T-helper 2 cell (primary cell): ENCODE measurements at places on chromosomes 3 and 15.

DNA sequence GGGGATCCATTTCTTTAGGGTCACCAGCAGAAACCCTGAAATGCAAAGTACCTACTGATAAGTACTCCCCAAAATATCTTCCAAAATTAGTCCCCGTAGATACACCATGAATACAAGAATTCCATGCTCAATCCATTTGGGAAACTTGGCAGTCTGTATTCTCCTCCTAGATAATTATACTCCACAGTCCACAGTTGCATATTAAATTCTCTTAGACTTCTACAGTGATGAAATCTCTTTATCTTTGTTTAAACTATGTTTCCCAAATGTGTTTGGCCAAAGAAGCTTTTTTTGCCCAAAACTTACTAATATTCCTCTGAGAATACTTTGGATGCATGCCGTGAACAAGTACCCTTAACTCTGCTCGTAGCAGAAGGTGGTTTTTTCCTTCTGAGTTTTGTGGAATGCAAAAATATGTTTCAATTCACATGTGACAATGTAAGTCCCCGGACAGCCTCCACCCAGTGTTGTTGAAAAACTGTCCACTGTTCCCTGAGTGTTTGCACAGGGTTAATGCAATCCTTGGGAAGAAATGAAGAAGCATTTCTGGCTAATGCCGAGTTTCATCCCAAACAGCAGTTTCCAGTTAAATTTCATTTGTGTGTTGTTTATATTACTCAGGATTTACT lies 126.7 kb downstream of the ARNT2 start:
- DNase-seq = no peak

- no peak for DNase-seq
Observed at GRCh38 chr3:152318512-152318911, 49.8 kb downstream of the MBNL1 start.

DNA sequence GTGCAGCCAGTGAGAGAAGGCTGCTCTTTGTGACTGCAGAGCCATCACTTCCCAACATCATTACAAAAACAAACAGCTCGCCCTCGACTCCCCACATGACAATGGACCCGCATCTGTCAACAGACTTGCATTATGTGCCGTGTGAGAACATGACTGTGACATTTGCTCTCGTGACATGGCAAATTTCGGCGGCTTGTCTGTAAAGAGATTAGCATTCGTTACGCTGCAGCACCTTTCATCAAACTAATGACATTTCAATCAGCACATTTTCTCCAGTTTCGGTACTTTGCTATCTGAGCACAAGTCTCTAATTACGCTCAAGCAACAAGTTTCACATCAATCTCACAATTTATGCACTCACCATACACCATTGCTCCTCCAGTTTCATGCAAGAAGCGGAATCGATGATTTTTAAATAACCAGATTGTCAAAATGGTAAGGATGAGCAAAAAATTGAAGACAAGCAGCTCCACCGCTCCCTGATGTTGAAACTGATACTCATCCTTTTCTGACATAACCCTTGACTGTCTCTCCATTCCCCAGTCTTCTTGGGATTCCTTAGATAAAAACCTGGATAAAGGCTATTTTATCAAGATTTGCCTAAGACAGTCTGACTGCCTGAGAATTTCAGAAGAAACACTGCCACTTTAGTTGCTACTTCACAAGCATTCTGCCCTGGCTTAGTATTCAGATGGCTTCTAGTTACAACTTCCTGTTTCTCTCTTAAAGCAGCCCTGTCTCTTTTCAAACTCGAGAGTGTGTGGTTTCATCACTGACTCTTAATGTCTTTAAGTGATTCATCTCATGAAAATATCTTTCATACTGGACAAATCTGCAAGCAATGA lies at the start of gene SLC9A9:
Gene SLC9A9 (minus strand): TSS at position 682 of the 845 bp plus-strand sequence. CDS start 146 bp downstream, at position 536.
- DNase-seq = no peak

GRCh38 chr3:50184242-50184978 lies 7.0 kb upstream of the GNAT1 start:
- DNase-seq = no peak

GRCh38 chr3:123343296-123344174 lies 105.4 kb downstream of the ADCY5 start:
- DNase-seq = no peak

DNA sequence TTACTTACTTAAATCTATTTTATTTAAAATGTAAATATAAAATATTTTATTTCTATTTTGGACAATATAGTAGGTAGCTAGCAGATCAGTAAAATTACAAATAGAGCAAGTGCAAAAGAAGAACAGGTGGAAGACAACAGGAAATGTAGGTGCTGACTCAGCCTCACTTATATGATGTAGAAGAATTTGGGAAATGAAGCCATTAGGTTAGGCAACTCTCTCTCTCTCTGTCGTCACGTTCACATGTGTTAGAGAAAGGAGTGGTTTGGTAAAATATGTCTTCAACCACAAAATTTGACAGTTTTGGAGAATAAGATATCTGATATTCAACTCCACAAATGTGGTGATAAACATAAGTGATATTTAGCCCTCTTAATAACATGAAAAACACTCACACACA lies 532.5 kb upstream of the KCNMB2 start:
- no peak for DNase-seq

DNA sequence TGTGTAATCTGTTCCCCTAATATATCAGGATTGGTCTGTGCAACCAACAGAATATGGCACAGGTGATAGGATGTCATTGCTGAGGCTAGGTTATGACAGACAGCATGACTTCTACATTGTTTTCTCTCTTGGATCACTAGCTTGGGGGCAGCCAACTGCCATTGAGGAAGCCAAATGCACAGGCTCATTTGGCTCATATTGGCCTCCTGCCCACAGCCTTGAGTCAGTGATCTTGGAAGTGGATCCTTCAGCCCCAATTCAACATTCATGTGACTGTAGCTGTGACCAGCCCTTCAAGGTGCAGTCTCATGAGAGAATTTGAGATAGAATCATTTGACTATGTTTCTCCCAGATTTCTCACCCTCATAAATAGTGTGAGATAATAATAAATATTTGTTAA lies 675.6 kb downstream of the GRM7 start:
- DNase-seq = no peak

DNA sequence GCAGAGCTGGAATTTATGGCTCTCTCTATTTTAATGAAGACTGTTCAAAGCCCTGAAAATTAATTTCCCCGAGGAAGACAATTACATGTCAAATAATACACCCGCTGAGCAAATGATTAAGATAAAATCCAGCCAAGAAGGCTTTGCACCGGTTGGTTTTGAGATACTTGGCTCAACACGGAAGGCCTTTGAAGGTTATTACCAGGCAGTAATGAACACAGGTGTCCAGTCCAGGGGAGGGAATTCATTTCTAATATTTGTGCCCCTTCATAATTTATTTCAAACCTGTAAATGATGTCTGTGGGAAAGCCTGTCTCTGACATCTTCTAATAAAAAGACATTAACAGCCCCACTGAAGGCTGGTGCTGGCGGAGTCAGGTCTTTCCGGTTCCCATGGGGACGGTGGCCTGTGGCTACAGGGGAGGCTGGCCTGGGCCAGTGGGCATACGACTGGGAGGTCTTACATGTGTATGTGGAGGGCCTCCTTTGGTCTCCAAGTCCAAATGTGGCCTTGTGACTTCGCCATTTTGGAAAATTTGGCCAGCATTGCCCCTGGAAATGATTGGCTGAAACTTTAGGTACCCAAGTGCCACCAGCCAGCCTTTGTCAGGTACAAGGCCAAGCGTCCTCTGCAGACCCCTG lies 49.9 kb upstream of the IQSEC1 start:
- no peak for DNase-seq

DNA sequence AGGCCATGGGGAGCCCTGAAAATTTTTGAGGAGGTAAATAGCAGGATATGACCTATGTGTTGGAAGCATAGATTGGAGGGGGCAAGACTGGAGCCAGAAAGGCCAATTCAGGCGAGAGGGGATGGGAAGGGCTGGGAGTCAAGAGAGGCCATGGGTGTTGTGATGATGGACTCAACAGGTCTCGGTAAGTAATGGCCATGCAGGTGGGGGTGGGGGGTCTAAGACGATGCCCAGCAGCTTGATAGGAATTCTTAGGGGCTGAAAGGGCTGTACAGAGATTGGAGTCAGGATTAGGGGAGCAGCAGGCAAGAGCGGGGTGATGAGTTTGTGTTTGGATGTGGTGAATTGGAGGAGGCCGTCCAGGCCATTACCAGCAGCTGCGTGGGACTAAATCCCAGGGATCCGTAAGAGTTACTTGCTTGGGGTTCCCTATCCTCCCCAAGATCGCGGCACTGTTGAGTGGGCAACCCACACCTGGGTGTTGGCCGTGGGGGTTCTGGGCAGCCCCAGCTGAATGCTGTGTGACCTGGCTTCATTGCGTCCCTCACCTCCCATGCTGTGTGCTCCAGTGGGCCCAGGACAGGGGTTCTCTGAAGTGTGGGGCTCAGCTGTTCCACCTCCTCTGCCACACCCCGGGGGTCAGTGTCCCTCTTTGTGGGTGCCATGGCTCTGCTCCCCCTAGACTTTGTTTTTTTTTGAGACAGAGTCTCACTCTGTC lies 41.8 kb upstream of the CHRNB4 start:
- DNase-seq = no peak

DNA sequence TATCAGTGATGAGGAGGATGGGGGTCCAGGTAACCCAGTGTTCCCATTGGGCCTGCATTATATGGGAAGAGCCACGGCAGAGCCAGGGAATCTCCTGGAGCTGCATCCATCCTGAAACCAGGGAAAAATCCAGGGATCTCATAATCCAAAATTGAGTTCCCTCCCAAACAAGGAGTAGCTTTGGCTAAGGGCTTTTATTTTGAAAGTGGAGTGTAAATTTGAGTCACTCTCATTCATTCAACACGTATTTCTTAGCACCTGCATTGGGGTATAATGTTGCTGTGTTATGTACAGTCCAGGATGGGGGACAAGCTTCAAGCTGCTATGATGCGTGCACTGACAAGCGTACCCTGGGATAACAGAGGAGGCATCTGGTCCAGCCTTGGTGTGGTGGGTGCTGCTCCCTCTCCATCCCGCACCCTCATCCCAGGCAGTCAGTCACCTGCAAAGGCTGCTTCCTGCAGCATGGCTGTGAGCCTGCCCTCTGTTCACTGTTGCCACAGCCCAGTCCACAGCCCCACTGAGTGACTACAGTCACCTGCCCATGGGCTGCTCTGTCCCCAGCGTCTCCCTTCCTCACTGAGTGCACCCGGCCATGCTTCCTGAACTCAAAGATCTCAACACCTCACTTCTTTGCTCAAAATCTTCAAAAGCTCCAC lies 135.6 kb downstream of the OPA1 start:
- no peak for DNase-seq

- no peak for DNase-seq
Observed at GRCh38 chr3:178075344-178075743, 460.9 kb upstream of the KCNMB2 start.

DNA sequence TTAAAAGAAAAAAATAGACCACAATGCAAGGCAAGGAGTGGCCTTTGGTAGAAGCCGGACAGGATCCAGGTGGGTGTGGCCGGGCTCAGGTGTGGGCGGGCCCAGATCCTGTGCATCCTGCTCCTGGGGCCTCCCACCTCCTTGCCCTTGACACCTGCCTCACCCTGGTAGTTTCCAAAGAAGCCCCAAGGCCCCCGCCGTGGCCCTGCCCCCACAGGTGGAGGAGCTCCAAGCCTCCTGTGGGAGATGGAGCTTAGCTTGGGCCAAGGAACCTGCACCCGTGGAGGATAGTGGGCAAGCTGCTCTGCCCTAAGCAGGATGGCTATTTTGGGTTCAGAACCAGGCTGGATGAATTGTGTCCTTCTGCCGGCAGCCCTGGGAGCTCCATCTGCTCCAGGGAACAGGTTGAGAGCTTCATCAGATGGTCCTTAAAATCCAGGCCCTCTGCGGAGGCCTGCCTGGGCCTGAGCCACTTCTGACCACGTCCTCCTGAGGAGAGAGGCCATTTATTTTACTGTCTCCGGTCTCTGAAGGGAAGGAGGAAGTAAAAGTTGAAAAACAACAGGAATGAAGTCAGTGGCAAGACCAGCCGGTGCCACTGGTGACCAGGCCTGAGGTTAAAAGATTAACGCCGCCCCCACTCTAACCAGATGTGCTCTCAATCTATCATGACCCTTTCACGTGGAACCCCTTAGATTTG lies 53.9 kb upstream of the KLF13 start:
- no peak for DNase-seq

GRCh38 chr3:150703299-150703755 lies 393 bp downstream of the ERICH6 start:
- no peak for DNase-seq

- DNase-seq = no peak
Observed at GRCh38 chr15:41894251-41894790, 468 bp upstream of the SPTBN5 start.

DNA sequence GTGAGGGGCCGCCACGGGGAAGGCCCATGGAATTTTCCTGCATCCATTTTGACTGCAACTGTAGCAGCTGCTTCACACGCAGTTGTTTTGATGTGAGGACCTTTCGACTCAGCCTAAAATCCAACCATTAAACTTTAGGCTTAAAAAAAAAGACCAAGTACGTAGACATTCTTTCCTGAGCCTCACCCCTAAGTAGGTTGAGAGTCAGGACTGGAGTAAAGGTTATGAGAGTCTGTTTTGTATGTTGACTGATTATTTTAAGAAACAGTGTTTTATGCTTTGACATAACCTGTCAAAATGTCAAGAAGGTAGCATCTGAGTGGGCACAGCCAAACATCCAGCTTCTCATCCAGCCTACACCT lies 45.7 kb upstream of the AMOTL2 start:
- no peak for DNase-seq

- DNase-seq = no peak
Observed at GRCh38 chr15:81157195-81157938, 23.3 kb downstream of the CFAP161 start.

DNA sequence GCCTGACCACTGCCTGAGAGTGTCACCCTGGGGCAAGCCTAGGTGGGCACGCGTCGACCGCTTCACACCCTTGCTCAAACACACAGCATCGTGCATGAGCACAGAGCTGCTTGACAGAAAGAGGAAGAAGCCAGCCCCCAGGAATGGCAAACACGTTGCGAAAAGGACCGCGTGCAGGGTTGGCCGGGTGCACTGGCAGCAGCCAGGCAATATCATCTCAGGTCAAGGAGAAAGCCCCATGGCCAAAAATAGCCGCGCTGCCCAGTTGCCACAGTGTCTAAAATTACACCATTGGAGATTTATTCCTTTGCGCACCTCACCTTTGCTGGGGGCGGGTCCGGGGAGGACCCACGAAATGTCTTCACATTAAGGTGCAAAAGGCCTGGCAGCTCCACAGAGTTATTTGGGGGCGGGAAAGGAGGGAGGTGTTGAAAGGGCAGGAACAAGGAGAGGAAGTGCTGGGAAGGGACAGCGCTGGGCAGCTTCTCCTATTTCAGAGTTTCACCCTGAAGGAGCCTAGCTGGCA lies 44.7 kb upstream of the NR2F2 start:
- no peak for DNase-seq

DNA sequence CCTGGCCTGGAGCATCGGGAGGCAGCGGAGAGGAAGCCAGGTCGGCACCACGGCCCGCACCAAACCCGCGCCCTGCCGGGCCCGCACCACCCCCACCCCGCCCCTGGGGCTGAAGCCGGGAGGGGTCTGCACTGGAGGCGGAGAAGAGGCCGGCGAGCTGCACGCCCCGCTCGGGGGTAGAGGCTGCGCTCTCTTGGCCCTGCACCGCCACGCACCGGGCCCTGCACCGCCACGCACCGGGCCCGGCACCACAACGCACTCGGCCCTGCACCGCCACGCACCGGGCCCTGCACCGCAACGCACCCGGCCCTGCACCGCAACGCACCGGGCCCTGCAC lies 41.4 kb downstream of the MUC20 start:
- no peak for DNase-seq
